ENCODE measurements at places on chromosomes 3 and 15.
A peak's percentile ranks its signal among the peaks of the same experiment; 100 is the strongest.

- DNase-seq: no peak
These were observed 23.4 kb upstream of the CLK3 start for GRCh38 chr15:74592222-74592621.

- peak; percentile 99 for DNase-seq
These were observed 57.6 kb upstream of the NR2E3 start for GRCh38 chr15:71752604-71753289.

GRCh38 chr15:80588801-80589200 is 106.3 kb upstream of the ABHD17C start:
- peak; percentile 96 for DNase-seq

DNA sequence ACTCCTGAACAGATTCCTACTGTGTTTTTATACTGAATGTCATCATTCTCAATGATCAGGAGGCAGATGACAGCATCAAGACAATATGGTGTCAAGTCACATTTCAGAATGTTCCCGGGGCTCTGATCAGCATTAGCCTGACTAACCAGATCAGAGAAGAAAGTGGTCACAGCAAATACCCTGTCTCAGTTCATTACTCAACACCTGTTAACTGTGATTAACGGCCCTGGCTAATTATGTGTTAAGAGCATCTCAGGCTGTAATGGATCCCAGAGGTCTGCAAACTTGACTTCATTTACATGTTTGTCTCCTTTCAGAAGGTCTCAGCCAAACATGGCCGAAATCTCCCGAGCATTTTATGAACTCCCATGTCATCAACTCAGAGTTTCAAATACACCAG is 833.7 kb downstream of the FHIT start:
- no peak for DNase-seq

- DNase-seq: peak; percentile 53
These were observed 142.4 kb upstream of the TMC3 start for GRCh38 chr15:81516461-81516860.

- DNase-seq: no peak
These were observed 10.8 kb upstream of the LRRC2 start for GRCh38 chr3:46576879-46577278.

- DNase-seq: no peak
These were observed 6.7 kb upstream of the FETUB start for GRCh38 chr3:186633481-186633880.

DNA sequence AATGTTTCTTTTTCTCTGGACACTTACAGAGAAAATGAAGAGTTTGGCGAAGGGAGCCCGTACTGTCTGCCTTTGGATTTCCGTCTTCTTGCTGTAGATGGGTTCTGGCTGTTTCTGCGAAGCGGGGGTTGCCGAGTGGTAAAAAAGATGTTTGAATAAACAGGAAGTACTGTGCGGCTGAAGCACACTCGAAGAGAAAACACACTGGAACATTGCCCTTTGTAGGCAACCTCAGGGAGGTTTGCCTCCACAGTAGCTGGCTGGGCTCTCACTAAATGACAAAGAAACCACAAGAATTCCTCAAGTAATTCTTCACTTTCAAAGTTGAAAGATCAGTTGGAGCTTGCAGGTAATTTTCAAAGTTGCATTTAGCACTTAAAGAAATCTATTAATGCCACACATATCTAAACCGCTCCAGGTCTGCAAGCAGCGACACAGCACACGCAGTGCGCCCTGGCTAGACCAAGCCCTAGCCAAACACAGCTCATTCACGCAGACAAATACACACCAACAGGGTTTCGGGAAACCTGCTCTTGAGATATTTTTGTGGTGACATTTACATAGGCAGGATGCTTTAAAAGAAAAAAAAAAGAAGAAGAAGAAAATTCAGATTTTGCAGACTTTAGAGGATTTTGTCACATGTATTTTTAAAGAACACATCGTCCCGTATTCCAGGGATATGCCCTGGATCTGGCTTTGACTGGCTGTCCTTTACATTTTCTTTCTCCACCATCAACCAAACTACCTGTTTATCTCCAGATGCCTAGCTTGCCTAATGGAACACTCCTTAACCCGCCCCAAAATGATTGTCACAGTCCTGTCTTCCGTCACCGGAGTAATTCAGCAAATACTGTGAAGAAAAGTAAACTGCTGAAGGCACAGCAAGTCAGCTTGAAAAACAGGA is 452.8 kb downstream of the FOXP1 start:
- DNase-seq: peak; percentile 86

GRCh38 chr3:116150655-116151167 is 294.6 kb downstream of the LSAMP start:
- DNase-seq: no peak

DNA sequence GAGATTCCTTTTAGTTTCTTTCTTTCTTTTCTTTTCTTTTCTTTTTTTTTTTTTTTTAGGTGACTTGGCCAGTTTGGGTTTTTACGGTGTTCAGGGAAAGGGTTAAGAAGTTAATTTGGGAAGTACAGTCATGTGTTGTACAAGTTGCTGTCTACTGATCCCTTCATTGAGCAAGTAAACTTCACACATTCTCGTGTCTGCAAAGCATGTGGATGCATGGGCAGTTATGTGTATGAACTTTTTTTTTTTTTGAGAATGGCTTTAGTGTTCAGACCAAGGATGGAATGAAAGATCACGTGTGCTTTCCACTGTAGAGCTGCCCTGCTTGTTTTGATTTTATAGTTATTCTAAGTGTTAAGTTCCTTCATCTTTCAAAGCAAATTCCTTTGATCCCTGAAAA is 132.3 kb downstream of the PGPEP1L start:
- DNase-seq: no peak

DNA sequence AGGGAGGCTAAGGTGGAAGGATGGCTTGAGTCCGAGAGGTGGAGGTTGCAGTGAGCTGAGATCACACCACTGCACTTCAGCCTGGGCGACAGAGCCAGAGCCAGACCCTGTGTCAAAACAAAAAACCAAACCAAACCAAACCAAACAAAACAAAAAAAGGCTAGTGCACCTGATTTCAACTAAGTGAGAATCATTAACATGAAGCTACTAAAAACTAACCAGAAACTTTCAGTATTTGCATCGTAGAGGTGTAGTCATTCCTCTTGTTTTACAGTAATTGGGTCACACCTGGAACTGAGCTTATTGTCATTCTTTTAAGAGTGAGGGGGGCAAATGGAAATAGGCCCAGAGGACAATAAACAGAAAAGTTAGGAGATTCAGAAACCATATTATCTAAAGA is 58.5 kb downstream of the ST6GAL1 start:
- no peak for DNase-seq

- DNase-seq: no peak
These were observed 42.6 kb upstream of the ACKR4 start for GRCh38 chr3:132554437-132554836.

- peak; percentile 98 for DNase-seq
These were observed 288.6 kb downstream of the UACA start for GRCh38 chr15:70474471-70475406.

DNA sequence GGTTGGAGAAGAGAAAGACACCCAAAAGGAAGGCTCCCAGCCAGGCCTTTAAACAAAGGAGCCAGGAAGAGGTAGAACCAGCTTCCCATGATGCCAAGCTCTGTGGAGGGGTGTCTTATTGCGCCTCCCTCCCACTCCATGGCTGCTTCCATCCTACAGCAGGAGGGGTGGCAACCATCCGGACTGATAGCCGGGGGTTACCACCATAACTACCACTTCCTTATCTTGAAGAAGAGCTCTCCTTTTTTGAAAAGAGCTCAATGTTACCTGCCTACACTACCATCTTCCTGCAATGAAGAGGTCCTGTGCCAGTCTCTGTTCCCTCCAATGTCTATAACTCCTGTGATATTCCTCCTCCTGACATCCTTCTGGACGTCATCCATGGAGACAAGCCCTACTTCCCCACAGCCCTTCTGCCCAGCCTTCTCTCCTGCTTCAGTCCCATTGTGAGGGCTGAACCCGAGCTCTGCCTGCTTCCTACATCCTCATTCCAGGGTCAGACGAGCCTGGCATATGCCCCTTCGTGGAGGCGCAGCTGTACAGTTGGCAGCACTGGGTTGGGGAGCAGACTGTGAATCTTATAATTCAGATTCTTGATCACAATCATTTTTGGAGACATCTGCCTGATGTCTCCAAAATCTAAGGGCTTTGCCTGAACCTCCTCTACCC is 8.5 kb downstream of the CCDC9B start:
- no peak for DNase-seq

- DNase-seq: no peak
These were observed 903.7 kb downstream of the EPHA3 start for GRCh38 chr3:90011131-90011530.

- DNase-seq: no peak
These were observed 2.2 kb upstream of the ISG20 start for GRCh38 chr15:88636654-88637053.

GRCh38 chr3:80556763-80557162 is 789.0 kb upstream of the ROBO1 start:
- no peak for DNase-seq

DNA sequence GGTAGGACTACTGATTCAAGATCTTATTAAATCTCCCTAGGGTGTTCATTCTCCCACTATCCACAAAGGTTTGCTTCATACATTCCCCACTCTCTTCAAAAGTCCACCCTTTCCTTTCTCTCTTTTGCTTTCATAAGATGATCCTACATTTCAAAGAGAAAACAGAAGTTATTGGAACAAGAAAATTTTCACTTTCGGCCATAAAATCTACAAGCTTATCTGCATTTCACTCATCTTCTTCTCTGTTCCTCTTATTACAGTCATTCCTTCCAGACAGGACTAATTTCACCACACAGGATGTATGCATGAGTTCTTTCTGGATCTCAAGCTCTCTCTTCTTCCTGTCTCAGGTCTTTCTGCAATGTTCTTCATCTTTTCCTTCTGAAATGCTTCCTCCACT is 238.7 kb downstream of the ISL2 start:
- DNase-seq: peak; percentile 13

DNA sequence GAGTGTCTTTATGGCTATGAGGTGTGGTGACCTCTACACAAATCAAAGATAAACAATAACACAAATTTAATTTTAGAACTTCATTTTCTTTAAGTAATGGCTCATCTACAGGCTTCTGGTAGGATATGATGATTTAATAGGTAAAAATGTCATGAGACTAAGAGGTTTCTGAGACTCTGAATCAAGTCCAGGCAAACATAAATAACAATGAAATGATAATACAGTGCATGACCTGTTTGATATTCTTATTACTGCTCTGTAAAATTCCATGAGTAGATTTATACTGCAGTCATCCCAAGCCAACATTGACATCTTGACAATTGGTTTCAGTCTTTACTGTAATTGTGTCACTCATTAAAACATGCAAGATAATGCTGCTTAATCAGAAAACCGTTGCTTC is 936.8 kb downstream of the MCTP2 start:
- no peak for DNase-seq

DNA sequence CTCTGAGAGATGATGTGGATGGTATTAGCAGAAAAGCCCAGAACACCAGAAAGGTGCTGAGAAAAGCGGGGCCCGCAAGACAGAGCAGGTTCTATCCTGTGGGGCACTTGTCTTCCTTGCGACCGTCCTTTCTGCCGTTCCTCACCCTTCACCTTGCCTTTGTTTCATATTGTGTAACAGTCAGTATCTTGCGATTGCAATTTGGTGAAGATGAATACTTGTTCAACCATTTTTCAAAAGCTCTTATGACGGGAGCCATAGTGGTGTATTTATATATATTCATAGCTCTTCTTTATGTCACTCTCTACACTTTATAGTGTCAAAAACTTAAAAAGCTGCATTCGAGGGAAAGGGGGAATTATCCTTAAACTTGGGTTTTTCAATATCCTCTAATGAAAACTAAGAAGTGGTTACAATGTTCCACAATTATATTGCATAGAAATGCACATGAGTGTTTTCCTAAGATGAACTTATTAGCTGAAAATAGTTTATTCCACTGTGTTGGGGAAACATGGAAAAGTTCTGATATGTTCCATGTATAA is 797 bp downstream of the MAP3K13 start:
- no peak for DNase-seq

DNA sequence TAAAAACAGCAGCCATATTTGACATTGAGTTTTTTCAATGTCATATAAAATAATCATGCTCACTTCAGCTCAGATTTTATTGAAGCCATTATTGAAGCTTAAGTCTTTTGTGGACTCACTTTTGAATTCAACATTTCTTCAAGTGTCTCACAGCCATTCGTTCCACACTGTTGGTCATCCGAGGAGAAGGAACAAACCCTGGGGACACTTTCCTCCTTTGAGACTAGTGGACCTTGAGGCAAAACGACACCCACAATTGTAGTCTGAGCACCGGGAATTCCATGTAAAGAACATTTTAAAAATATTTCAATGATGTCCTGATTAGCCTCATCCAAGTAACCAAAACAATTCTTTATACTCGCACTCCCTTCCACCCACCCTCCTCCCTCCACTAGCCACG is 174.7 kb downstream of the CD47 start:
- no peak for DNase-seq

DNA sequence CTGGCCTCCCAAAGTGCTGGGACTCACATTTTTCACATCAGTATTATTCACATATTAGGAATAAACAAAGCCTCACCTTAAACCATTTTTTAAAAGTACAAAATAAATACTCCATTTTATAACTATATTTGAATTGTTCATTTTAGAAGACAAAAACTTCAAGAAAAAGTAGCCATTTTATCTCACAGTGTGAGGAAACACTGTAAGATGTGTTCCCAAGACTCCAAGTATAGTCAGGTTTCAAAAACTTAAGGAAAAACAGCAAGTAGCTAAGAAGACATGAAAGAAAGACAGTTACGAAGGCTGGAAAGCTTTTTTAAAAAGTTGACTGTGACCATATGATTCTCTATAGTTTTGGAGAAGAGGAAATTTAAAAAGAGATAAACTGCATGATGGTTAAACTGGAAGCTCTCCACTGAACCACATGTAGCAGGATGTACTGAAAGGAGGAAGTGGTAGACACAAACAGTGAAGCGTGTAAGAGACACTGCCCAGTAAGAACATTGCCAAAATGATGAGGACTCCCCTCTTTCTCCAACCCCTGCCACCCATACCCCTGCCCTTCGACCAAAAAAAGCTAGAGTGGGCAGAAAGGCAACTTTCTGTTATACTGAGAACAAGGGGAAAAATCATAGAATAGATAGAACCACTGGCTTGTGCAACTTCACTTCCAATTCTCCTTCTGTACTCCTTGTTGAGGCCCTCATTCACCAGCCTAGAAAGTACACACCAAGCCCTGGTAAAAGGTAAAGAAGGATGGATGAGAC is 6.2 kb upstream of the TMF1 start:
- DNase-seq: no peak

DNA sequence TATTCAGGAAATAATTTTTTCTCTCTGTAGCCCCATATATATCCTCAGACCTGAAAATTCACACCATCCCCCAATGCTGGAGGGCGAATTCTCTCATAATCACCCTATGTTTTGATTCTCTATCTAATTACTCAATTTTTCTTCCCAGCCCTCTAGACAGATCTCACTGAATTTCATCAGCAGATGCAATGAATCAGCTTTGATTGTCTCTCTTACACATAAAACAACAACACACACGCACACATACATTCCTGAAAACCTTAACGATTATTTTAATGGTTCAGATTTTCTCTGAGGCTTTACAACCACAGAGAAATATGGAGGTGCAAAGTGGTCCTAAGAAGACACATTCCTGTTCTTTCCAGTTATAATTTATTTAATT is 11.1 kb downstream of the RBMS3 start:
- DNase-seq: no peak
